ENCODE measurements at places on chromosomes 6 and 20.

DNA sequence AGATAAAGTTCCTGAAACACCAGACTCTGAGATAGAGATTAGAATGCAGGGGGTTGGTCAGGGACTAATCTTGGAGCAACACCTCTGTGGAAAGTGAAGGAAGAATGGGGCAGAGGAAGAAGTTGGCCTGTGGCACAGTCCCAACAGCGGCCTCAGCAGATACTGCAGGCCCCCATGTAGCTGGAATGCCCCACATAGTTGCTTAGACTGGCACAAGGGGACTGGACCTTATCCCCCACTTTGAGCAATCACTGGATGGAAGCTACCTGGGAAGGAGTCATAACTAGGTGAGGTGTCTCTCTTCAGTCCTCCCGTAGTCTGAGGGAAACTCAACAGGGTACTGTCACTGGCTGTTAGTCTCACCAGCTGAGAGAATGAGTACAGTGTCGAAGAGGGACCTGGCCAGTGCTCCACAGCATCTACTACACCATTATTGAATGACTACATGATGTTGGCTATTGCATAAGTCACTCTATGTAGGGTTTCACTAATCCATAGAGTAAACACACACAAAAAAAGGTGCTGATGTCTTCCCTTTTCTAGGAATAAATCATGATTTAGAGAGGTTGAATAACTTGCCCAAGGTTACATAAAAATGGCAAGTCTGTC, 47.5 kb downstream of the ADGRG6 start:
- no peak for DNase-seq

DNA sequence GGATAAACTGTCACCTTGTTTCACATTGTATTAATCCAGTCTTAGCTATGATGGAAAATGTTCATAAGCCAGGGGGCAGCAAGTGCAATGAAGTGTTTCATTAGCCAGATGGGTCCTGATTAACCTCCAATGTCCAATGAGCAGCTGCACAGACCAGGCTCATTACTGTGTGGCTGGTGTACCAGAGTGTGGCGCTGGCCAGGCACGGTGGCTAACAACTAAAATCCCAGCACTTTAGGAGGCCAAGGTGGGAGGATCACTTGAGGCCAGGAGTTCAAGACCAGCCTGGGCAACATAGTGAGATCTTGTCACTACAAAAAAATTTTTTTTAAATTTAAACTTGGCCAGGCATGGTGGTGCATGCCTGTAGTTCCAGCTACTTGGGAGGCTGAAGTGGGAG, 201.7 kb upstream of the FOXQ1 start:
- no peak for DNase-seq

DNA sequence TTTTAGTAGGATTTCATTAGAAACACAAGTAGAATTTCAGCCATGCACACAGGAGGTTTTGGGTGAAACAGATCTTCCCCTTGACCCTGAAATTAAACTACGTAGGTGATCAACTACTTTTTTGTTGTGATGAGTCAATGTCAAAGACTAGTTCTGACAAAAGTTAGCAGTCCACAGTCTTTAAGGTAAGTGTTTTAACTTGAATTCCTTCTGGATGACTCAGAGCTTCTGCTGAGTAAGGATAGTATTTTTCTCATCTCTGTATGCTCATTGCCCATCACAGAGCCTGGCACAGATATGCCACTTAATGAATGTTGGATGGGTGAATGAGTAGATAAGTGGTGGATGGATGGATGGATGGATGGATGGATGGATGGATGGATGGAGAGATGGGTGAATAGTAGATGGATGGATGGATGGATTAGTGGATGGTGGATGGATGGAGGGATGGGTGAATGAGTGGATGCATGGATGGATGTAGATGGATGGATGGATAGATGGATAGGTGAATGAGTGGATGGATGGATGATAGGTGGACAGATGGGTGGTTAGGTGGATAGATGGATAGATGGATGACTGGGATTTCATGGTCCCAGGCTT, 165.3 kb downstream of the ZMYND8 start:
- no peak for DNase-seq

DNA sequence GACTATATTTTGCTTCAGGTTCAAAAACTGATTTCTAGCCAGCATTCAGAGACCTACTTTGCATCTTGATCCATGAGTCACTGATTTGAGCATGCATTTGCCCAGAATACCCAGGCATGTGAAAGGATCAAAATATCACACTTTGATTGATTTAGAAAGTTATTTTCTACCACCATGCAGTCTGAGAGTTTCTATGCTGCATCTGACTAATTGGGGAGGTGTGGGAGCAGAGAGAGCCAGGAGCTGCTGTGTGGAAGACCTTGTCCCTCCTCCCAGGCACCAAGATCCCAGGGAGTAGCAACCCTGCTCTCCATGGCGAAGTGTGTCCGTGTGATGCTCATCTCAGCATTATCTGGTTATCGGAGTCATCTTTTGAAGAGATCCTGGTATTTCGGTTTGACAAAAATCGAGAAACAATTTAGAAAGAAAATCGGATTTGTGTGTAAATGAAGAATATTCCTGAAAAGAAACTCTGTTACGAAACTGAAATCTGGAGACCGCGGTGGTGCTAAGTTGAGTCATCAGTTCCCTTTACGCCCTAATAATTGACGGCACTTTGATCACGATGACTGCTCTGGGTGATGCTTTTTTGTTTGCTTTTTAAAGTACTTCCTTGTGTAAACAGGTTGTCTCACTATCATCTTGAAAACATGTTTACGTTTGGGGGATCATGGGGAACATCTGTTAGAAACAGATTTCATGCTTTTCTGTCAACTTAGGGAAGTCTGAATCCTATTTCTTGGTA, 193.4 kb downstream of the BACH2 start:
- no peak for DNase-seq

DNA sequence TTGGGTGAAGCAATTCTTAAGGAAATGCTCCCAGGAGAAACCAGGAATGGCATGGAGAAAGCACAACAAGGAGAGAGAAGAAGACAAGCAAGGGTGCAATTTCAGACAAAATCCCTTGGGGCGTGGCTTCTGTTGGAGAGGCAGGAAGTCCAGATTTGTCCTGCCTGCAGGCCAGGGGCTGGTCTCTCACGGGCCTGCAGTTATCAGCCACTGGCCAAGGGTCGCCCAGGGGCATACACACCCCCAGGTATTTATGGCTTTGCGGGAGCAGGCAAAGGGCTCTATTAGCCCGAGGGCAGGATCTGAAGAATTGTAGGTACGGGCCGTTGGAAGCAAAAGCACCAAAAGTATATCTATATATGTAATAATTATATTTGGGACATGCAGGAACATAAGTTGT, 87.7 kb downstream of the IYD start:
- DNase-seq, result no peak

- DNase-seq, result no peak
These were observed 1.9 kb downstream of the TMEM30A start for GRCh38 chr6:75282706-75283105.

- no peak for DNase-seq
These were observed 515.7 kb upstream of the BTBD3 start for GRCh38 chr20:11401988-11402387.

DNA sequence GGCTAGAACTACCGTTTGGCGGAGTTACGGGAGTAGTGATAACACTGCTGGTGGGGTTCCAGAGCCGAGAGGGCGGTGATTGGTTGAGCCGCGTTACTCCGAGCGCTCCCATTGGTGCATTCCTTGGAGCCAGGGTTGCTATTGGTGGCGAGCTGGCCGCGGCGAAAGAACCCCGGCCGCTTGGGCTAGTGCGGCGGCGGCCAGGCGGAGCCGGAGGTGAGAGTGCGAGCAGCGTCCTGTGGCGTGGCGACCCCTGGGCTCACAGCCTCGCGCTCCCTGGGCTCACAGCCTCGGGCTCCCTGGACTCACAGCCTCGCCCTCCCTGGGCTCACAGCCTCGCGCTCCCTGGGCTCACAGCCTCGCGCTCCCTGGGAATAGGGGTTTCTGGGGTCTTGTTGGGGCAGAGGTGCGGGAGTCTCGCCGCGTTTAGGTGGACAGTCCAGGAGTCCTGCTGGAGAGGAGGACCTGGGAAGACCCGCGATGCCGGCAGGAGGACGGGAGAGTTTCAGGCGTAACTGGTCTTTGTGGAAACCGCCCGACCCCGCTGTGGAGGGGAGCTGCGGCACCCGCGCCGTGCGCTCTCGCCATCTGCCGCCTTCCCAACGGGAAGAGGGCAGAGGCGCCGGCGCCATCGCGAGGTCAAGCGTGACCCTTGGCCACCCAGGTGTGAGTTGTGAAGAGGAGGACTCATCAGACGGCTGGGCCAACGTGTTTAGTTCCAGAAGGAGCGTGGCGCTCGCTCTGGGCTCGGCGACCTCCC, 12.2 kb downstream of the PRDM13 start:
- DNase-seq, result no peak

- DNase-seq, result no peak
These were observed 91.9 kb downstream of the MYLK4 start for GRCh38 chr6:2658788-2659187.

DNA sequence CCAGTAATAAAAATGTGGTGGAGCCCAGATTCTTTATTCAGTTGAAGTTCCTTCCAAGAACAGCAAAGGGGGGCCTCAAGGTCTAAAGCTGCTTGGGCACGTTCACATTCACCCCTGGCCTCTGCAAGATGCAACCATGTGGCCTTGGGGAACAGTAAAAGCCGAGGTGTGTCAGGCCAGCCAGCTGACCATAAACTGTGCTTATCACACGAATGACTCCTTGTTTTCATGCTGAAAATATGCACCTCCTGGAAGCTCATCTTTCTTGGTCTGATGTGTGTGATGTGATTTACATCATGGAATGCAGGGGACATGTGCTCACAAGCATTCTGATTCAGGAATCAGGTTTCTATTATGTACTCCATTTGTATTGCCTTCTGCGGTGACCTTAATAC, 211.6 kb upstream of the MARCKS start:
- no peak for DNase-seq

DNA sequence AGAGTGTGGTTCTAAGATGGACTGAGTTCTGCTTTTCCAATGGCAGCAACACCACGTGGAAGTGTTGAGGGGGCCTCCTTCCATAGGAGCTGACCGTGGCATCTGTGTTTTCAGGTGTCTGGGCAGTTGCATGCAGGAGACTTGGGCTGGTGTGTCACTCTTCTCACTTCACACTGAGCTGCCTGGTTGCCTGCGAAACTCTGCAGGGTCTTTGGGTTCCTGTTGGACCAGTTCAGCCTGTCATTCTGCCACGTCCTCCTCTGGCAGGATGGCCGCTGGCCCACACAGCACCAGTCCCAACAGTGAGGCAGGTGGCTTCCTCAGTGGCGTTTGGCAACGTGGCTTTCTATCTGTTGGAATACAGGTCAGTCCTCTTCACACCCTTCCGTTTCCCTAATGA, 16.1 kb upstream of the UNC93A start:
- DNase-seq, result no peak

GRCh38 chr6:89840538-89840937, 10.9 kb downstream of the CASP8AP2 start:
- DNase-seq, result no peak

GRCh38 chr20:54340667-54341081, 132.8 kb downstream of the PFDN4 start:
- no peak for DNase-seq

Data from GM19239 (cell line).